ENCODE measurements at places on chromosomes 13 and 19.

DNA sequence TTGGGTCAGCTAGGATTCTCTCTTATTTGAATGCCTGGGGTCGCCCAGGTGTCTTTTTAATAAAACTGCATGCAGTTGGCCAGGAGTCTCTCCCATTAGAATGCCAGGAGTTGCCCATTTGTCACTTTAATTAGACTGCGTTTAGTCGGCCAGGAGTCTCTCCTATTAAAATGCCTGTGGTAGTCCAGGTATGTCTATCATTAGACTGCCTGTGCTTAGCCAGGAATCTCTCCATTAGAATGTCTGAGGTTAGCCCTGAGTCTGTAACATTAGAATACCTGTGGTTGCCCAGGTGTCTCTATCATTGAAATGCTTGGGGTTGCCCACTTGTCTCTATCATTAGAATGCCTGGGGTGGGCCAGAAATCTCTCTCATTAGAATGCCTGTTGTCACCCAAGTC, 1470.9 kb downstream of the UQCRFS1 start:
- peak; percentile 51 for DNase-seq

DNA sequence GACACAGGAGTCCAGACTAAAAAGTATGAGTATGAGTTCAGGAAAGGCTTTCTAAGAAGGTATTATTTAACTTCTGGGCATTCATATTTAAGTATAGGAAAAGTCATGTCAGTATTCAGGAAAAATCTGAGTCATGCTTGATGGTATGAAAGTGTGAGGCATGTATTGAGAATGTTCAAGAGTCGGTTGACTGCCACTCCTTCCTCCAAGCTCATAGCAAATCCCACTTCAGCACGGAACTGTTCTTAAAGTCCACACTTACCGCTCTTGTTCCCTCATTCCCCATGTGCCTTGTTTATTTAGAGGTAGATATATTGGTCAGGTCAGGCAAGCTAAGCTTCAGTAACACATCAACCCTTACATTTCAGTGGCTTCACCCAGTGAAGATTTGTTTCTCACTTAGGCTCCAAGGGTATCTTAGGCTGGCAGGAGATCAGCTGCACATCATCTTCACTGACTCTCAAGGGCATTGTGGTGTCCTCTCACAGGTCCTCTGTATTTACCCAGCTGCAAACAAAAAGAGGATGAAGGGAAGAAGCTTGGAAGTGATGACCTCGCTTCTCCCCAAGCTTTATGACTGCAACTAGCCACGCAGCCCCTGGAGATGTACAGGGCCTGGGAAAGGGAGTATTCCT, 1189.2 kb downstream of the EFNB2 start:
- DNase-seq: no peak

- DNase-seq: no peak
Measured at GRCh38 chr19:383040-383439, 25.9 kb downstream of the C2CD4C start.

- no peak for DNase-seq
Measured at GRCh38 chr13:93345024-93345423, 118.4 kb downstream of the GPC6 start.

DNA sequence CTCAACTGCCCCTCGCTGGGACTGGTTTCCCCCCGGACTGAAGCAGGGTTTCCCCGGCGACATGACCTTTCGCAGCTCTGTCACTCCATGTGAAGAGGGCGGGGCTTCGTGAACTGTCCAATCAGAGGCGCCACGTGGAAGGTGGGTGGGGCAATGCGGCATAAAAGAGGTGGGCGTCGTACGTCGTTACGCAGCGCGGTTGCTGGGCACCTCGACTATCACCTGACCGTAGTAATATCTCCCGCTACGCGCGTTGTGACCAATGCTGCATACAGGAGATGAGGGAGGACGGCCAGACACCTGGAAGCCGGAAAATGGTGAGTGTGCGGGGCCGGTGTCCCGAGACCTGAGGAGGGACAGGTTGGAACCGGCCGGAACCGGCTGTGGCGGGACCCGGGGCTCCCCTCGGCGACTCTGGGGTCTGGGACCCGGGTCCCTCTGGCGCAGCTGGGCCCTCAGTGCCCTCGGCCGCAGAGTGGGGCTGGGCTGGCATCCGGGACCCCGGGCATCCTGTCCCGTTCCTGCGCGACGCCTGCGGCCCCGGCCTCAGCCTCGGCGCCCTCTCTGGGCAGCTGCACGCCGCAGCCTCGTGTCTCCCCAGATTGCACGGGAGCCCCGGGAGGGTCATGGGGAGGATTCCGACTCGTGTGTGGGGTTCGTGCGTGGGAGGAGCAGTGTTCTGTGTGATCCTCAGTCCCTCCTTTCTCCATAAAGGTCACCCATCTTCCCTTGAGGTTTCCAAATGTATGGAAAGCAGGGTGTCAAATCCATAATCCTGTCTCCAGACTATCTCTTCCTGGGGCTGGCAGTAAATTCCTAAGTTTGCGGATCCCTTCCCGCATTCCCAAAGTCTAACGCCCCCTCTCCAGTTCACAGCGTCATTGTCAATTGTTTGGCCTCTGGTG, 32.2 kb downstream of the ZNF136 start:
- DNase-seq: peak; percentile 96

- no peak for DNase-seq
Measured at GRCh38 chr13:88360761-88361160, 689.6 kb downstream of the SLITRK5 start.

- no peak for DNase-seq
Measured at GRCh38 chr19:11465600-11465999, 15.2 kb downstream of the ELAVL3 start.

GRCh38 chr19:30733826-30734550, 361.8 kb downstream of the ZNF536 start:
- peak; percentile 38 for DNase-seq

DNA sequence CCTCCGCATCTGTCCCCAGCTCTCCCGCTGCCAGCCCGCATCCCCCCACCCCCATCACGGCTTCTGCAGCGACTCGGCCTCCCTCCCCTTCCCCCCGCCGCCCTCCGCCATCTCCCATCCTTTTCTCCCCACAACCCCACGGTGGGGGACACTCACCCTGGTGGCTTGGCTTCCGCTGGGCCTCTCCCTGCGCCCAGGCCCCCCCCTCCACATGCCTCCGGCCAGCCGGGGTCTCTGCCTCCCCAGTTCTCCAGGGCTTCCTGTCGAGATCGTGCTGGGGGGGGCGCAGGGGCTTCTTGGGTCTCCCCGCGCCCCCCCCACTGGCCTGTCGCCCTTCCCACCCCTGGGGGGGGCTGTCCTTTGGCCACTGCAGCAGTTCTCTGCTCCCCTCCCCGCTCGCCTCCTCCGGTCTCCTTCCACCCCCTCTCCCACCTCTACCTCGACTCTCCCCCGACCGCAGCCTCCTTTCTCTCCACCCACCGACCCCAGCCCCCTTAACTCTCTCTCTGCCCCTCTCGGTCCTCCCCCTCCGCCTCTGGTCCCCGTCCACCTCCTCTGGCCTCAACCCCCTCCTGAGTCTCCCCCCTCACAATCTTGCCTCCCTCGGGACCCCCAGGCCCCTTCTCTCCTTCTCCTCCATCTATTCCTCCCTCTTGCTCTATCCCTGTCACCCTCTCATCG, 17.1 kb downstream of the LRRC4B start:
- DNase-seq: no peak
